PC-3 (cell line): ENCODE measurements at places on chromosomes 7 and 10. TPM values are rescaled to one million over a fixed set of nuclear protein-coding genes. Genes with fewer than 3 reads are reported as not detected.

DNA sequence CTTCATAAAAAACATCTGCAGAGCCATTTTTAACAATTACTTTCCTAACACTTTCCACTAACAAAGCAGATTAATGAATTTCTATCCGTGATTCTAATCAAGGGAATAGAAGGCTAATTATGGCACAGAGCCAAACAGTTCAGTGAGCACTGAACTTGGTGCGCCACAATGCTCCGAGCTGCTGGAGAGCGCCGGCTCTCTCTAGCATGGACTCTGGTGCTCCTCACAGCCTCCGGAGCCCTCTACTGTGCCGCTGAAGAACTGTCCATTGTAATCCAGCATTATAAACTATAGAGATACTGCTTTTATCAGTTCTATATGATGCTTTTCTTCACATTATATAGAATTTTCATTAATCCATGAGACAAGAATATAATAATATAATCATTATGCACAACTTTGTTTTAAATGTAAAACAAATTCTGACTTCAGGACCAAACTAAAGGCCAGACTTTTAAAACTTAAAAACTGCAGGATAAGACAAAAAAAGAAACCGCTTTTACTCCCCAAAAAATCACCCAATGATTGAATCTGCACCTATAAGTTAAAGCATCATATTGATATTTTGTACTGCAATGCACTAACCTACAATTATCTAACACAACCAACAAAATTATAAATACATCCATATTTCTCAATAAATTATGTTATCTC is 123.6 kb downstream of the RNF32 start:
- peak; percentile 70 for DNase-seq

DNA sequence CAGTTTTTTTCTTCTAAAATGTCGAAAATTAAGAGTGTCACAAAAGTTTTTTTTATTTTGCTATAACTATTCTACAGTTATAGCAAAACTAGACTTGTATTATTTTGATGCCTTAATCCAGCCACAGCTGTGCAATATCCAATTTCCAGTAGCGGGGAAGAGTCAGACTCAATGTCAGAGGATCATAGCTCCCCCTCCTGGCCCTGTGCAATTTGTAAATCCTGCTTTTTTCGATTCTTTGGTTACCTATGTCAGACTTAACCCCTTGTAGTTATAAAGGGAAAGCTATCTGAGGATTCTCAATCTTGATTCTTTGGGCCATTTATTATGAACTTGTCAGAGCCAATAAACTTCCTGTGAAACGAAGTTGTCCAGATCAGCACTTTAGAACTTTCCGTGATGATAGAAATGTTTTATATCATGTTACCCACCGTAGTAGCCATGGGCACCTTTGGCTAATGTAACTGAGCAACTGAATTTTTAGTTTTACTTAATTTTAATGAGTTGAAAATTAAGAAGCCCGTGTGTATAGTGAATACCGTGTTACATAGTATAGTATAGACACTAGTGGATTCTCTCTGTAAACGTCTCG is 87.7 kb upstream of the PRKCQ start:
- peak; percentile 43 for DNase-seq

DNA sequence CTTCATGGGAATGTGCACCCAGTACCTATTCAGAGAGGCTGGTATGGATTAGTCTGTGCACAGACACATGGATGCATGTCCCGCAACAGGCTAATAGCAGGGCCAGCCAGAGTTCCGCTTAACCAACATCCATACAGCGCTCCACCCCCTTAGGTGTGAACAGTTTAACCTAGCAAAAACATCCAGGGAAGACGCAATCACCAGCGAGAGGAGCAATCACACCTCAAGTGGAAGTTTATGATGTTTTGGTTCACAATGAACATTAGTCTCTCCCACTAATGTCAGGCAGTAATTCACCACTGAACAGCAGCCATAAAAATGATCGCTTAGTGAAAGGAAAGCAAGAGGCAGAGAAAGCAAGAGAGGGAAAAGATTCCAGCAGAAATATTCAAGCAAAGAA is 91.1 kb downstream of the PLXNA4 start:
- no peak for DNase-seq

DNA sequence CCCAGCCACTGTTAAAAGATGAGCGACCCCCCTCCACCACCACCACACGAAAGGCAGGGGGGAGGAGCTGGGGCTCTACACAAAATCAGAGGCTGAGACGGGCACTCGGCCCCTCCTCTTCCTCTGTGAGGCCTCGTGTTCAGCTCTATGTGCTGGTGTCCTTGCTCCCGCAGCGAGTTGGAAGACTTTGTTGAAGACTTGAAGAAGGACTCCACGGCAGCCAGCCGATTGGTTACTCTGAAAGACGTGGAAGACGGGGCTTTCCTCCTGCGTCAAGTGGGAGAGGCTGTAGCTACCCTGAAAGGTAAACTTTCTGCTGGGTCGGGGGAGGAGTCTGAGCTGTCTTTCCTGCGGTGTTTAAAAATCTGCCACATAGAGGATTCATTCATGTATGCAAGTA is 203.7 kb downstream of the ARHGAP21 start:
- no peak for DNase-seq

GRCh38 chr7:101952355-101953247 is 135.2 kb downstream of the CUX1 start:
- DNase-seq, result peak; percentile 84

GRCh38 chr10:131847241-131847783 is 53.5 kb upstream of the PPP2R2D start:
- no peak for DNase-seq

DNA sequence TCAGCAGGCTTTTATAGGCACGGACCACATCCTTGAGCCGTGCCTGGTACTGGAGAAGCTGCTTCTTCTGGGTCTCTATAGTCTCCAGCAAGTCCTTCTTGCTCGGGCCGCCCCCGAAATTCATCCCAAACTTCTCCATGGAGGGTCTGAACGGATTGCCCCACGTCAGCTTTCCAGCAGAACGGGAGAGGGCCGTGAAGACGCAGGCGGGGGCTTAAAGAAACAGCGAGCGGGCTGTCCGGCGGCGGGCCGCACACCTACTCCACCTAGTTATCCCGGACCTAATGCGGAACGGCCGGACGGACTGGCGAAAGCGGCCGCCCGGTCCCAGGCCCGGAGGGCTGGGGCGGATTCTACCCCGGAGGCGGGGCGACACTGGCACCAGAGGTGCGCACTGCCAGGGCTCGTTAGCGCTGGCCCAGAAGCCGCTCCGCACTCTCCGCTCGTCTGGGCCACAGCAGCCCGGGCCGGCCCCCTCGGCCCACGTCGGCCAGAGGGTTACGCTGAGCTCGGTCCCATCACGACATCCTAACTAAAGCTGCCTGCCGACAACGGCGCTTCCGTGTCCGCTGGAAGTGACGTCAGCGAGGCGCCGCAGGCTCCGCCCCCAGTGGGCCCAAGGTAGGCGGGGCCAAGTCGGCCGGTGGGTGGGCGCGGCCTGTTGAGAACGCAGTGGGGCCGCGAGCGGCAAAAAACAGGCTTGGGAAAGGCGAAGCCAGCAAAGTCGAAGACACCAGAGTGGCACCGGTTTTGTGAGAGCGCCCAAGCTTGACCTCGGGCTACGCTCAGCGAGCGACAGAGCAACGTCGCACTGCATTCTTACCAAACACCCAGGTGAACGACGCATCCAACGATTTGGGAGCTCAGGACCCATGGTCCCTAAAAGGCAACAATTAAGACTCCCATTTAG is at the start of gene GCC1:
Gene GCC1, minus strand, starts transcription at position 553 of the 910 bp plus-strand sequence. Its CDS starts 414 bp downstream, at position 139.
- peak; percentile 90 for DNase-seq

DNA sequence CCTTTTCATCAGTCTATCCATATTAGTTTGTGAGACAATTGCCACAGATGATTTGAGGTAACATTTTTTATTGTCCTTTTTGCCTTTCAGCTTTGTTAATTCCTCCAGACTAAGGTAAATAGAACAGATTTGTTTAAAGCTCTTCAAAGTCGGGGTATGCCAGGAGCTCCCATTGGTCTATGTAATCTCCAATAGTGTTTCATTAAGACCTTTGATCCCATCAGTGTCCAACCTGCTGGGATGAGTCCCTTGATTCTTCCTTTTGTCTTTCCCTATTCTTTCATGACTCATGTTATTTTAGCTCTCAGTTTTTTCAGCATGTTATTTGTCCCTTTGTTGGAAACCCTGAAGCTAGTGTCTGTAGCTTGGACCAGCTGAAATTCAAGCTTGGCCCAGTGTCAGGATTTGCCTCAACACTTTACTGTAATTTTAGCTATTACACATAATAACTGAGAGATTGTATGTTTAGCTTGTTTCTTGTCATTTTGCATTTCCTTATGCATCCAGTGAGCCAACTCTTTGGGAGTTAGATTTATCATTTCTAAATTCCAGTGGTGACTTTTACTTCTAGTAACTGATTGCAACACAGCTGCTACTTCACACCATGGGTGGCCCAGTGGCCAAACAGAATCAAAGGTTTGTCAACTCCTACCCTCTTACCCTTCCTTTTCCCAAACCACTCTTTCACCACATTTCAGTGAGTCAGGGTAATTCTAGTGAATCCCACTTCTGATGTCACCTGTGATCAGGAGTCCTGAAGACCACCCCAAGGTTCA is 15.3 kb downstream of the AGBL3 start:
- no peak for DNase-seq

The CYP2C19 gene
- not detected in 2 replicates for total RNA-seq

The PLEKHS1 gene
- not detected in 2 replicates for total RNA-seq

The NPSR1 gene
- not detected in 2 replicates for total RNA-seq
